Hair follicle dermal papilla cell (primary cell): ENCODE measurements at places on chromosomes 5 and 9. TPM values are rescaled to one million over a fixed set of nuclear protein-coding genes. Genes with fewer than 3 reads are reported as not detected.

The MLANA gene
- 0.32 TPM in 1 of 2 replicates, not detected in the other for total RNA-seq

The TICAM2 gene
- total RNA-seq = 11.0 and 11.5 TPM in 2 replicates

The RPL35 gene
- total RNA-seq = 1,053 and 1,407 TPM in 2 replicates

The PDCD1LG2 gene
- 20.1 and 21.5 TPM in 2 replicates for total RNA-seq

The ZNF454 gene
- 0.85 and 3.4 TPM in 2 replicates for total RNA-seq

The FOXD4 gene
- total RNA-seq = 0.16 and 0.24 TPM in 2 replicates

The TMEM215 gene
- total RNA-seq = not detected in 2 replicates

The TMEM267 gene
- total RNA-seq = 17.5 and 19.0 TPM in 2 replicates
